ENCODE measurements at places on chromosomes 5 and 9.

GRCh38 chr5:124544366-124545055, 201.9 kb downstream of the ZNF608 start:
- no peak for DNase-seq

- DNase-seq = peak; percentile 13
Observed at GRCh38 chr5:14464671-14465070, 116.9 kb upstream of the OTULINL start.

GRCh38 chr5:93297116-93297515, 283.9 kb downstream of the NR2F1-AS1 start:
- DNase-seq = no peak

- DNase-seq = no peak
Observed at GRCh38 chr9:18775930-18776329, 257.1 kb downstream of the SAXO1 start.

DNA sequence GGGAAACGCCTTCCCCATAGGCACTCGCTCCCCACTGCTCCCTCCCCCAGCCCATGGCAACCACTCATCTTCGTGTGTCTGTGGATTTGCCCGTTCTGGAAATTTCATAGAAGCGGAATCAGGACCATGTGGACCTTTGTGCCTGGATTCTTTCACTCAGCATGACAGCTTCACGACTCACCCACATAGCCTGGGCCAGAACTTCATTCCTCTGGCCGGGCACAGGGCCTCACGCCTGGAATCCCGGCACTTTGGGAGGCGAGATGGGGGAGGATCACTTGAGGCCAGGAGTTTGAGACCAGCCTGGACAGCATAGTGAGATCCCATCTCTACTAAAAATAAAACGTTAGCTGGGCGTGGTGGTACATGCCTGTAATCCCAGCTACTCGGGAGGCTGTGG, 12.1 kb upstream of the DIPK1B start:
- no peak for DNase-seq

DNA sequence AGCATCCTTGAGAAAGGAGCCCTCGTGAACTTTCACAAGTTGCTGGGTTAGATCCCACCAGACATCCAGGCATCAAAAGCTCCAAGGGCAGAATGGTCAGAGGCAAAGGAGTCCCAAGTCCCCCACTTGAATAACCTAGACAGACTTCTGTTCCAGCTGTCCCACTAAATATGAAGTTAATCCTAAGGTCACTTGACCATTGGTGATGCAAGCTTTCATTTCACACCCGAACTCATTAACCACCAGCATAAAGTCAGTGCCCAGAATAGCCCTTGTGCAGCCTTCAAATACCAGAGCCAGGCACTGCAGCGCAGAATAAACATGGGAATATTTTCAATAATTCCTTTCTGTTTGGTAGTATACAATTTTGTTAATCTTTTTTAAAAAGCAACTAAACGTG, 28.9 kb downstream of the OXCT1 start:
- DNase-seq = no peak

- peak; percentile 22 for DNase-seq
Observed at GRCh38 chr5:95280401-95281095, 4.3 kb downstream of the MCTP1 start.

DNA sequence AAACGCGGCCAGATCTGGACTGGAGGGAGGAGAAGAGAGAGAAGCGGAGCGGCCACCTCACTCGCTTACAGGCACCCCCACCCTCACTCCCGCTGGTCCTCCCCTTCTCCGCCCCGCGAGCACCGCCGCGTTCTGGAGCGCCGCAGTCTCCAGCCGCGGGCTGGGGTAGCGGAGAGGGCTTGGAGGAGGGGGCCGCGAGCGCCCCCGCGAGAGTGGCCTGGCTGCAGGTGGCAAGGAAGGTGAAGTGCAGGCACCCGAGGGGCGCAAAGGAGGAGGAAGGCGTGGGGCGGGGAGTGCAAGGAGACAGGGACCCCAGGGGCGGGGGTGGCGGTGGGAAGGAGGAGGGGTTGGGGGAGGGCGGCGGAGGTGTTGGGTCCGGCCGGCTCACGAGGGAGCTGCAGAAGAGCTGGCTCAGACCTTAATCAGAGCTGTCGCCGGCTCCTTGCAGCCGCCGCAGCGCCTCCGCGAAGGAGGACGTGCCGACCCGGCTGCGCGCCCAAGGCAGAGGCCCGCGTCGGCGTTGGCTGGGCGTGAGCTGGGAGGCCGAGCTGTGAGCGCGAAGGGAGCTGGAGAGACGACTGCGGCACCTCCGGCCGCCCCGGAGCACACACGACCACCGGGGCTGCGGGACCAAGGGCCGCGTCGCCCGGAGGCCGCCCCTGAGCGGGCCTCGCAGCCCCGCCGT, at the start of gene DMRT3:
Gene DMRT3 (plus strand): TSS at position 398 of the 685 bp plus-strand sequence. CDS start 347 bp downstream, outside the sequence.
- peak; percentile 53 for DNase-seq

DNA sequence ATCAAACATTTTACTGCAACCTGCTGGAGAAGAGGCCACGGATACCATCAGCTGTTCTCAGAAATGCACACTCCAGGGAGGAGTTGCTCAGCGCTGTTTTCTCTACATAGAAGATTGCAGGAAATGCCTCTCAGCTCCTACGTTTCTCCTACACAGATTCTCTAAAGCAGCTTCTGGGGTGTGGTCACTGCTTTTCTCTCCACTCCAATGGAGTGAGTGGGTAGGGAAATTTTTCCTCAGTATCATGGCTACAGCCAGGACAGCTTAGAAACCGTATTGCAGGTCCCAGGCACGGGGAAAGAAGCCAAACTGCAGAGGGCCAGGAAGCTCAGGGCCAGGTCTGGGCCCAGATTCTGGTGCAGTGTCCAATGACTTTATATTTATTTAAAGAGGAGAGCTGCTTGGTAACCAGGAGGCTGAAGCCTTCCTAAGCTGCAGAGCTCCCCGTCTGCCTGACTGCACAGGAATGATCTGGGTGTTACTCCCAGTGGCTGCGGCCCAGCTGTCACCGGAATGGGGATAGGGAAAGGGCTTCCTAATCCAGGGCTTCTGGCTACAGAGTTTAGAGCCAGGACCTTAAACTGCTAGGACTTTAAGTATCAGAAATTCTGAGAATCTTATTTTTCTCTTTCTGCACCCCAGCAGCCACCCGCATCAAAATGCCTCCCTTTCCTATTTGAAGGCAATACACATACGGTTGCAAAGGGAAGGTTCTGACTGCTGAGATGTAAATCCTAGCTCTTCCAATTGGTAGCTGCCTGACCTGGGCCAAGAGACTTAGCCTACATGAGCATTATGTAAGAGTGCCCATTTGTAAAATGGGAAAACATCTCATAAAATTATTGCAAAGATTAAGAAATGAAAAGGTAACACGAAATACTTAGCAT, 1.4 kb upstream of the SPTAN1 start:
- peak; percentile 53 for DNase-seq

- peak; percentile 41 for DNase-seq
Observed at GRCh38 chr5:61817472-61818326, 485.6 kb downstream of the ZSWIM6 start.

- no peak for DNase-seq
Observed at GRCh38 chr5:15260356-15261268, 239.4 kb upstream of the FBXL7 start.

GRCh38 chr5:14501353-14502293, 80.0 kb upstream of the OTULINL start:
- no peak for DNase-seq

Measured in NCI-H524 (cell line).